Left lobe of liver (tissue), 2 donors: ENCODE measurements at places on chromosomes 12 and 14. TPM values are rescaled to one million over a fixed set of nuclear protein-coding genes. Genes with fewer than 3 reads are reported as not detected.

The NDUFB1 gene
- total RNA-seq = 89.8 TPM

The SRGAP1 gene
- total RNA-seq = 1.1 TPM

The LRRIQ1 gene
- total RNA-seq = not detected

The FAM186B gene
- total RNA-seq = 1.2 TPM

The MANSC1 gene
- total RNA-seq = 6.6 TPM

The NAA30 gene
- 9.0 TPM for total RNA-seq

The SIX6 gene
- total RNA-seq = not detected

The UBC gene
- total RNA-seq = 436 TPM

- DNase-seq = no peak
Measured at GRCh38 chr12:18391151-18391550, 129.8 kb downstream of the PIK3C2G start.

DNA sequence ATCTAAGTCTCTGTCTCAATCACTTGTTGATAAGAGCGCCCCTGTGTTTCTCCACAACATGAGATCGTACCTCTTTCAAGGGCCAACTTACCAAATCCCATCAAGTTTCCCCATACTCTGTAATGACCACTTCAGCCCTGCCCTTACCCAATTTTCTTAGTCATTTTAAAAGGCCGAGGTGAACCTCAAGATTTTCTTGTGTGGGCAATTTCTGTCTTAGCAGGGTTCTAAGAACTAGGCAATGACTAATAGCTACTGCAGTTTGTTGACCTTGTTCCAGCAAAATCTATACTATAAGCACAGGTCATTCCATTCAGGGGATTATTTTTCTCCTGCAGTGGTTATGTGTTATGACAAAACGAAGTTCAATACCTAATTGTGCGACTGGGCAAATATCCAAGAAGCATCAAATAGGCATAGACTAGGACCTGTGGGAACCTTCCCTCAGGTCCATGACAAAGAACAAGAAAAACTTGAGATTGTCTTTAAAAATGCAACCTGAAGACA is 359.8 kb downstream of the PCNX1 start:
- DNase-seq = no peak

DNA sequence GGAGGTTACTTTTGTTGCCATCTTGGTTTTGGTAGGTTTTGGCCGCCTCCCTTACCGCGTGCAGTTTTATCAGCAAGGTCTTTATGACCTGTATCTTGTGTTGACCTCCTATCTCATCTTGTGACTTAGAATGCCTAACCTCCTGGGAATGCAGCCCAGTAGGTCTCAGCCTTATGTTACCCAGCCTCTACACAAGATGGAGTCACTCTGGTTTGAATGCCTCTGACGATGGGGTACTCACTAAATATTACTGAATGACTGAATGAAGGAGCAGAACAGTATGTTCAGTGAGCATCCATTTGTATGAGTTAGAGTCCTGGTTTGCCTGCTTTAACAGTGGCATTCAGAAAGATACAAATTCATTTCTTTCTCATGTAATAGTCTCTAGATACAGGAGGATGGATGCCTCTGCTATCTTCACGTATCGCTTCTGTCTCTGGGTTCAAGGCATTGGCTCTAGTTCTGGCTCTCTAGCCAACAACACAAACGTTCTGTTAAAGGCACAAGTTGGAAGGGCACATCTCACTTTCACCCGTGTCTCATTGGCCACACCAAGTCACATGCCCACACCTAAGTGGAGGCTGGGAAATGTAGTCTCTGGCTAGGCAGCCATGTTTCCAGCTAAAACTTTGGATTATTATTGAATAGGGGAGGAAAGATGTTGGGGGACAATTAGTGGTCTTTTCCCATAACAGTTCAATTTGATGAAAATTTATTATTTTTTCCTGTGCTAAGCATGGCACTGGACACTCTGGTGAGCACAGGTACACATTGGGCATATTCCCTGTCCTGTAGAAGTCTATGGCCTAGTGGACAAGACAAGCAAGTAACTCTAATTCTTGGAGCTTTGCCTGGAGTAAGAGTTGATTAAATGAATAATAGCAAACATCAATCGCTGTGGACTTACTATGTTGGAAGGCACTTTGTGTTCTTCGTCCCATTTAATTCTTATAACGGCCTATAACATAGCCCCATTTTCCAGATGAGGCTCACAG is 75.2 kb upstream of the RPH3A start:
- DNase-seq = no peak

DNA sequence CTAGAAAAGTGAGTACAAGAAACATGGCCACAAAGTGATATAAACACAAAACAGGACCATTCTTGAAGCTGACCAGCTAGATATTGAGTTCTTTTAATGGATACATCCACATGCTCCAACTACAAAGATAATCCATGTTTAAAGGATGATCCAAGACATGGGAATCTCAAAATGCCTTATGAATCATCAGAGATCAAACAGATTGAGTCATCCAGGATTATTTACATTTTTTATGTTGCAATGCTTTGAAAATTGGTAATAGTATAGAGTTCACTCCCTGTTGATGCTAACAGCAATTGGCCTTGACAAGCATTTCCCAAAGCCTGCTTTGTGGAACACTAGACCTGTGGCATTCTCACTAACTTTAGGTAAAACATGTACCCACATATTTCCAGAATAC is 293.0 kb upstream of the TBX3 start:
- no peak for DNase-seq

DNA sequence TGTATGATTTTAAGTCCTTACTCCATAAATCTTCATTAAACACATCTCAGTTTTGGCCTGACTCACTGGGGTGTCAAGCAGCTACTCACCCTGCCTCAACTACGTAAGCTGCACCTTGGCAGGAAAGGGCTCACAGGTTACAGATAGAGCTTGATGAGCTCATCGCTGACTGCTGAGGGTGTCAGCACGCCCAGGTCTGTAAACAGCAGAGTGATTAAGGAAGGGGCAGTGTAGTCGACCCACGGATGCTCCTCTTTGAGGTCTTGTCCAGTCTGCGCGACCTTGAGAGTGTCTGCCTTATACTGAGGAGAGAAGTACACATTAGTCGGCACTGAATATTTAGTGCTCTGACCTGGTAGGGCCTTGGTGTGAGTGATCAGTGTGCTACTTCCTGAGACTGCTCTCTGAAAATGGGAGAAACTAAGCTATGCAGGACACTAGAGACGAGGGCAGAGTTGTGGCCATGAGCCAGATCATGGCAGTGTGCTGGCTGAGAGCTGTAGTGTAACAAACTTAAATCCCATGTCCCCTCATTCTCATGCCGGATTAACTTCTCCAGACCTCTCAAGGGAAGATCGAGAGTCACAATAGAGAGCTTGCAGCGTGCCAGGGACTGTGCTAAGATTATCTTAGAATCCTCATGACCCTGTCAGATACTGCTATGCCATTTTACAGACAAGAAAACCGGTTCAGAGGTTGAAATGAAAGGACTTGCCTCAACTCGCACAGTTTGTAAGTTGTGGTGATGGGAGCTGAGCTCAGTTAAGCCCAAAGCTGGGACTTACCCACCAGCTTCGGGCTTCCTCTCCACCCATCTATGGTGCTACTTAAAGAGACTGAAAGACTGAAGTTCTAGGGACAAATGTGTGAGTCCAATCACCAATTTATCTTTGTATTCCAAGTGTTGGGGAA is 11.6 kb downstream of the EIF2B1 start:
- no peak for DNase-seq

DNA sequence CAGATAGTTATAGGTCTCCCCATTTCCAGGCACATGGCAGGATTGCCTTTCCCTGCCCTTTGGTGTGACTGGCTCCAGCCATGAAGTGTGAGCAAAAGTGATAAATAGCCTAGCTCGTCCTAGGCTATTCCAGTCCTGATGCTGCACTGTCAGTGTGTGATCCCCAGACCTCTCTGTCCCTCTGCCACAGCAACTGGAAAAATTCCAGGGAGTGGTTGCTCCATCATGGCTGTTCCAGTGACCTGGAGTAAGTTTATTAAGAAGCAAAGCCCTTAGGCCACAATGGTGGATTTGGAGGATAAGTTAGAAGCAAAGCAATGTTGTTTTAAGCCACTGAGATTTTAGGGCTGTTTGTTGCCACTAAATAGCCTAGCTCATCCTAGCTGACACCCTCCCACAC is 9.8 kb upstream of the KRT83 start:
- peak; percentile 58 for DNase-seq

DNA sequence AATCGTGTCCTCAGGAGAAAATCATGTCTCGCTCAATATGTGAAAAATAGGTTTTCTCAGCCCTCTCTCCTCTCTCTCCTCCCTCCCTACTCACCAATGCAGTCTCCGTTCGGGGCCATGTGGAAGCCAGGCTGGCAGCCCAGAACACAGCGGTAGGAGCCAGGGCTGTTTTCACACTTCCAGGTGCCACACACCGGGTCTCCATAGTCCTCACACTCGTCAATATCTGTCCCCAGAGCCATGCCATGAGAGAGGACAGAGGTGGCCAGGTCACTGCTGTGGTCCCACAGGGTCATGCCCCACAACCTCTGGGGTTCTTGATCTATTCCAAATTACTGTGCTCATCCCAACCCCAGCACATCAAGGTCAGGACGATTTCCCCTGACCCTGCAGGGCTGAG is 13.5 kb downstream of the ISCA2 start:
- DNase-seq = no peak

- no peak for DNase-seq
Measured at GRCh38 chr12:111993292-111994150, 19.4 kb downstream of the TMEM116 start.
